ENCODE measurements at places on chromosomes 1 and 21.
A peak's percentile ranks its signal among the peaks of the same experiment; 100 is the strongest.

DNA sequence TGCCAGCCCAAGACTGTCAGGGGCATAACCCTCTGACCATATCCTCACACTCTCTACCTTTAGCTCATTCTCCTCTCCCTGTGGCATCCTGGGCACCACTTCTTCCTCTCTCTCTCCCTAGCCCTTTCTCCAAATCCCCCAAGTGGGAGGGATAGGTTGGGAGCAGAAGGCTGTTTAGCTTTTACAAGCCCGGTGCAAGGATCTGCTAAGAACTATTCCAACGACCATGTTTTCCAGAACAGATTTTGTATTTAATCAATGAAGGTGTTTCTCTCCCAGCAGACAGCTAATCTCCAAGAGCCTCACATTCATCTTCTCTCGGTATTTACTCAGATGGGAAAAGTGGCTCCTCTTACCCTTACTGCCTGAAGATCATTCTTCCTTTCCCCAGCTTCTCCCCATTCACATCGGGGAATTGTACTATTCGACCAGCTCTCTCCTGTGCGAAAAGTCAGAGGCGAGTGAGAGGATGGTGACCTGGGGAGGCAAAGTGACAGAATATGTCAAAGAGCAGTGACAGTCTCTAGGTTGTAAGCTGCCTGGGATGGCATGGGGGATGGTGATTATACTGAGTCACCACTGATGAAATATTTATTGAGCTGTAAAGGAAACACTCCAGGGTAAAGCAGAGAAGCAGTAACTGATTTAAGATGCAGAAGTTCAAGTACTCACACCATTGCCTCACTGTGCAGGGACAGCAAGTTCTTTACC is 47.0 kb upstream of the RBM15 start:
- H3K27me3 ChIP-seq: no peaks in the 10 kb centered on the region
- no peak overlapping the region for H3K4me3 ChIP-seq

GRCh38 chr1:10515301-10515975 is 40.7 kb downstream of the PEX14 start:
- H3K4me1 ChIP-seq: peaks cover 30% of the 10 kb centered on the region
- H3K36me3 ChIP-seq: no peaks in the 10 kb centered on the region
- H3K27ac ChIP-seq: no peak overlapping the region
- DNase-seq: no peak
- no peaks in the 10 kb centered on the region for H3K27me3 ChIP-seq

- no peaks in the 10 kb centered on the region for H3K36me3 ChIP-seq
- no peak overlapping the region for H3K4me3 ChIP-seq
- DNase-seq: no peak
- peaks cover 3% of the 10 kb centered on the region for H3K4me1 ChIP-seq
These were observed 153.4 kb downstream of the PBX1 start for GRCh38 chr1:164712131-164713036.

DNA sequence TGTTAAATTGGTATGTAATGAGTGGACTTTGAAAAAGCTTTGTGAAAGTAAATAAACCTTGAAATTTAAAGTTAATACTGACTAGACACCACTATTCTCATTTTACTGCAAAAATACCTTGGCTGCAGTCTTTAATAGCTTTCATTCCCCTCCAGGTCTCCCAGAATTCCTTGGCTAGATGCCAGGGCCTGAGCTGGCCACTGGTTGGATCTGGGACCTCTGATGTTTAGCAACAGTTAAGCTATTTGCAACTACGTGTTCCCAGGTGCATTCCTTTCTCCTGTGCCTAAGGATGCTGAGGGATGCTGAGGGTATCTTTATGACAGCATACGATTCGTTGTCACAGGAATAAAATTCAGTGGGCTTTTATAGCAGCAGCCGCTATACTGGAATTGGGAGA is 938.7 kb downstream of the TTLL7 start:
- no peak overlapping the region for H3K4me3 ChIP-seq
- H3K4me1 ChIP-seq: no peaks in the 10 kb centered on the region
- no peak for DNase-seq

GRCh38 chr1:34984435-34984792 is 733 bp downstream of the TMEM35B start:
- H3K4me1 ChIP-seq: peaks cover 9% of the 10 kb centered on the region
- peaks cover 8% of the 10 kb centered on the region for H3K36me3 ChIP-seq
- peak overlapping the region; percentile 90 for H3K27ac ChIP-seq
- peak; percentile 70 for DNase-seq
- no peaks in the 10 kb centered on the region for H3K27me3 ChIP-seq

DNA sequence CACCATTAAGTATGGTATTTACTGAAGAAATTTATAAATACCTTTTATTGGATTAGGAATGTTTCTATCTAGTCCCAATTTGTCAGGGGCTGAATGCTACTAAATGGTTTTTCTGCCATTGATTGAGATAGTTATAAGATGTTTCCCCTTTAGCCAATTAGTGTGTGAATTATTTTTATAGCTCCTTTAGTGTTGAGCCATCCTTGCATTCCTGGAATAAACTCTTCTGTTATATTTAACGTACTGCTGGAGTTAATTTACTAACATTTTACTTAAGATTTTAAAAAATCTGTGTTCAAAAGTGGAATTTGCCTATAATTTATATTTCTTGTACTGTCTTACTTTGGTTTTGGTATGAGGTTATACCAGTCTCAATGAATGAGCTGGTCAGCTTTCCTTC is 25.4 kb upstream of the LRRC3 start:
- no peak for DNase-seq
- peaks cover 2% of the 10 kb centered on the region for H3K4me1 ChIP-seq
- no peak overlapping the region for H3K4me3 ChIP-seq
- no peak overlapping the region for H3K27ac ChIP-seq
- no peaks in the 10 kb centered on the region for H3K27me3 ChIP-seq

- H3K4me1 ChIP-seq: peaks cover 48% of the 10 kb centered on the region
- H3K27me3 ChIP-seq: no peaks in the 10 kb centered on the region
- H3K27ac ChIP-seq: no peak overlapping the region
- no peaks in the 10 kb centered on the region for H3K36me3 ChIP-seq
These were observed 10.0 kb upstream of the FAAP20 start for GRCh38 chr1:2204415-2205190.

GRCh38 chr21:19268686-19269085 is 865.1 kb upstream of the TMPRSS15 start:
- H3K27me3 ChIP-seq: no peaks in the 10 kb centered on the region
- H3K4me1 ChIP-seq: no peaks in the 10 kb centered on the region
- H3K4me3 ChIP-seq: no peak overlapping the region
- H3K36me3 ChIP-seq: no peaks in the 10 kb centered on the region

DNA sequence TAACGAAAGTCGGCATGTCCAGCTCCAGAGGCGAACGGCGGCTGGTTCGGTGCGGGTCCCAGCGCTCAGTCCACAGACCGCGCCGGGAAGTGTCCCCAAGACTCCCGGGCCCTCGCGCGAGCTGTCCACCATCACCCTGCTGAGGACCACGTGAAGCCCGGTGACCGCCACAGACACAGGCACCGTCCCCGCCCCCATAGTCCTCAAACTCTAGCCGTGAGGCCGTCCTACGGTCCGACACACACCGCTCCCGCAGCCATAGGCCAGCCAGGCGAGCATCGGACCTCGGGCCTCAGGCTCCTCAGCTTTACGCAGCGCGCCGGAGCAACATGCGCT is 535 bp downstream of the SETD4 start:
- H3K4me1 ChIP-seq: peaks cover 6% of the 10 kb centered on the region
- H3K36me3 ChIP-seq: peaks cover 24% of the 10 kb centered on the region
- H3K27me3 ChIP-seq: no peaks in the 10 kb centered on the region
- H3K27ac ChIP-seq: peak overlapping the region; percentile 94

DNA sequence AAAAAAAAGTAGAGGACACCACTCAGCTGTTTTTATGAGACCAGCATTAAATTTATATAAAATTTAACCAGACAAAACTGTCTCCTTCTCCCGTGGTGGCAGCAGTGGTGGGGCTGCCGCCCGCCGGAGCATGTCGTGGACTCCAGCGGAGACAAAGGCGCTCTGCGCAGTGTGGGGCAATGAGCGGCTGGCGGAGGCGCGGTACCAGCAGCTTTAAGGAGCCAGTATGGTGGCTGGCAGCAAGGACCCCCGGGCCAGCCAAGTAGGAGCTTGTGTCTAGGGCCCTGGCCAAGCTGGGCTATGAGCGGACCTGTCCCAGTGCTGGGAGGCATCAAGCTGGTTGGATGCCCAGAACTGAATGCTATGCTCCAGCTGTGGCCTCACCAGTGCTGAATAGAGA is 2102.9 kb downstream of the NCAM2 start:
- no peak for DNase-seq
- H3K27ac ChIP-seq: no peak overlapping the region
- H3K4me3 ChIP-seq: no peak overlapping the region
- no peaks in the 10 kb centered on the region for H3K27me3 ChIP-seq

DNA sequence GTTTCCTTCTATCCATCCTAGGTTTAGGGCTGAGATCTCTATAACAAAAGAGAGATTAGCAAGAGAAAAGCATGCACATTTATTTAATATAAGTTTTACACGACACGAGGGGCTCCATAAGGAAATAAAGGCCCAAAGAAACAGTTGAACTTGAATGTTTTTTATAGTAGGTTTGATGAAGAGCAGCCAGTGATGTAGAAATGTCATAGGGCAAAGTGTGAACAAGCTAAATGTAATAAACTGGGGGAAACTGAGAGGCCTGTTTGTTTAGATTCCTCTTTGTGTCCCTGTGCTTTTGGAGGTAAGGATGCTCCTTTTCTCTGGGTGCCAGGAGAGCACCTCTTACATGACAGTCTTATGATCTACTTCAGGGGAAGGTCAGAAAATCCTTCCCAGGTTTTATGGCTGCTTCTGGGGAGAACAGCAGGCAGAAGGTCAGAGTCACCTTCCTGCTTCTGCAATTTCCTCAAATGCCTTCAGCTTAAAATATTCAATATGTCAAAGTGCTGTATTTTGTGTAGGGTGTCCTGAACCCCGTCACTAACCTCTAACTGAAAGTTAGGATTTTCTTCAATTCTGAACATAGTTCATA is 9.5 kb upstream of the HORMAD1 start:
- no peaks in the 10 kb centered on the region for H3K4me1 ChIP-seq
- no peak overlapping the region for H3K4me3 ChIP-seq
- no peaks in the 10 kb centered on the region for H3K27me3 ChIP-seq
- no peak overlapping the region for H3K27ac ChIP-seq
- DNase-seq: no peak

- peak; percentile 71 for DNase-seq
- H3K36me3 ChIP-seq: no peaks in the 10 kb centered on the region
- H3K4me3 ChIP-seq: no peak overlapping the region
- H3K27me3 ChIP-seq: peaks cover 5% of the 10 kb centered on the region
- H3K27ac ChIP-seq: no peak overlapping the region
These were observed 46.7 kb upstream of the SARS1 start for GRCh38 chr1:109167001-109167506.

GRCh38 chr21:43034826-43035225 is 40.8 kb downstream of the CBS start:
- peaks cover 17% of the 10 kb centered on the region for H3K36me3 ChIP-seq
- no peak overlapping the region for H3K4me3 ChIP-seq
- no peaks in the 10 kb centered on the region for H3K4me1 ChIP-seq
- H3K27me3 ChIP-seq: no peaks in the 10 kb centered on the region
- no peak overlapping the region for H3K27ac ChIP-seq

GRCh38 chr1:112328600-112328999 is 67.4 kb upstream of the CTTNBP2NL start:
- H3K4me3 ChIP-seq: no peak overlapping the region
- DNase-seq: no peak
- H3K4me1 ChIP-seq: no peaks in the 10 kb centered on the region
- no peaks in the 10 kb centered on the region for H3K36me3 ChIP-seq

GRCh38 chr1:16248007-16248436 is 11.0 kb upstream of the CPLANE2 start:
- peaks cover 21% of the 10 kb centered on the region for H3K4me1 ChIP-seq
- DNase-seq: no peak
- H3K36me3 ChIP-seq: peaks cover 37% of the 10 kb centered on the region
- H3K4me3 ChIP-seq: no peak overlapping the region
- no peaks in the 10 kb centered on the region for H3K27me3 ChIP-seq

- no peak overlapping the region for H3K4me3 ChIP-seq
- H3K27ac ChIP-seq: no peak overlapping the region
- no peaks in the 10 kb centered on the region for H3K4me1 ChIP-seq
- no peaks in the 10 kb centered on the region for H3K27me3 ChIP-seq
- no peaks in the 10 kb centered on the region for H3K36me3 ChIP-seq
- no peak for DNase-seq
These were observed 1809.6 kb downstream of the BRINP3 start for GRCh38 chr1:188668083-188668482.

GRCh38 chr21:32717851-32718316 is 9.9 kb downstream of the SYNJ1 start:
- no peak overlapping the region for H3K4me3 ChIP-seq
- H3K27ac ChIP-seq: peak overlapping the region; percentile 37
- no peaks in the 10 kb centered on the region for H3K27me3 ChIP-seq
- peaks cover 43% of the 10 kb centered on the region for H3K36me3 ChIP-seq

- no peak for DNase-seq
- no peak overlapping the region for H3K27ac ChIP-seq
- peaks cover 6% of the 10 kb centered on the region for H3K4me1 ChIP-seq
- peaks cover 68% of the 10 kb centered on the region for H3K36me3 ChIP-seq
These were observed 52.9 kb upstream of the KDM4A start for GRCh38 chr1:43597028-43597427.

DNA sequence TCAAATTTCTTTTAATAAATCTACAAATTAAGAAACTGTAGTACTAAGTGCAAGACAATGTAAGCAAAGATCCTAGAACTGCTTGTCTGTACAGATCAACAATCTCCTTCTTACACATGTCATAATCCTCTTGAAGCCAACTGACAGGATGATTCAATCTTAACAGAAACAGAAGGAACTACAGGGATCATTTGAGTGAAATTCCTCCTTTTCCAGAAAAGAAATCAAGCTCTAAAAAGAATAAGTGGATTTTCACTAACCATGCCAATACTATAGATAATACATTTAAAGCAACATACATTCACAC is 53.2 kb downstream of the RAB3GAP2 start:
- H3K4me1 ChIP-seq: peaks cover 1% of the 10 kb centered on the region
- peaks cover 9% of the 10 kb centered on the region for H3K36me3 ChIP-seq
- H3K4me3 ChIP-seq: no peak overlapping the region
- no peak overlapping the region for H3K27ac ChIP-seq
- H3K27me3 ChIP-seq: no peaks in the 10 kb centered on the region
- DNase-seq: peak; percentile 17

- DNase-seq: no peak
- H3K27me3 ChIP-seq: peaks cover 10% of the 10 kb centered on the region
- H3K4me1 ChIP-seq: peaks cover 13% of the 10 kb centered on the region
- no peak overlapping the region for H3K27ac ChIP-seq
These were observed 41.5 kb downstream of the MORN1 start for GRCh38 chr1:2349806-2350205.

DNA sequence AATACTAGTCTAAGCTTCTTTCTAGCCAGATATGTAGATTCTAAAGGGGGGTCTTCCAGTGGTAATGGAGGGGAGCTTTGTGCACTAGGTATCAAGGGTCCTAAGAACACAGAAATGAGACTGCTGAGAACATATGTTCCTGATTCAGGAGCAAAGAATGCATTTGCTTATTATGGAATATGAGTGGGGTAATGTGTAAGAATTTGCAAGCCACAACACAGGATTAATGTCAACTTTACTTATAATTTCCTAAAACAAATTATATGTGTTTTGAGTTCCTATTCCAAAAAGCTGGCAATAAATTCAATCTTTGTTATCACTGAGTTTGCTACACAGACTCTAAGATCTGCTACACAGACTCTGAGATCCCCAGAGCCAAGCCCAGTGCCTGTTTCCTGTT is 357.0 kb upstream of the PTBP2 start:
- H3K4me1 ChIP-seq: peaks cover 7% of the 10 kb centered on the region
- no peak overlapping the region for H3K4me3 ChIP-seq
- H3K27ac ChIP-seq: peak overlapping the region; percentile 38
